Stimulated activated CD4-positive, alpha-beta T cell treated with anti-CD3 and anti-CD28 coated beads, TNF-alpha, amount 100 ng/mL, for 24 hours (primary cell): ENCODE measurements at places on chromosomes 12 and 14.

GRCh38 chr12:45907955-45908354 is 82.4 kb downstream of the SCAF11 start:
- no peak for DNase-seq

GRCh38 chr14:85316701-85317410 is 213.1 kb upstream of the FLRT2 start:
- DNase-seq = no peak

DNA sequence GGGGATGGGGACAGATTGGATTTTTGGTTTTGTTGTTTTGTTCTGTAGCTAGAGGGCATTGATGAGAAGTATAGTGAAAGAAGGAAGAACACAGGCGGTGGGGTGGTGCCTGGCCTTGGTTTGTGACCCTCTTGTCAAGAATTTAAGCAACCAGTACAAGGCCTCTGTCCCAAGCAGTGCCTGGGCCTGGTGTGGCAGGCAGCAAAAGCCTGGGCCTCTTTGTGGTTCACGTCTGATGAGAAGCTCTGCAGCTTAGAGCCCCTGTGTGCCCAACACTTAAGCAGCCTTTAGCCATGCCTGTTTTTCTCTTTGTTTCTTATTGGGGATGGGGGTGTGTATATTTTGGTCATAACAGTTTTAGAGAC is 98.0 kb downstream of the PPP2R5C start:
- DNase-seq = no peak

DNA sequence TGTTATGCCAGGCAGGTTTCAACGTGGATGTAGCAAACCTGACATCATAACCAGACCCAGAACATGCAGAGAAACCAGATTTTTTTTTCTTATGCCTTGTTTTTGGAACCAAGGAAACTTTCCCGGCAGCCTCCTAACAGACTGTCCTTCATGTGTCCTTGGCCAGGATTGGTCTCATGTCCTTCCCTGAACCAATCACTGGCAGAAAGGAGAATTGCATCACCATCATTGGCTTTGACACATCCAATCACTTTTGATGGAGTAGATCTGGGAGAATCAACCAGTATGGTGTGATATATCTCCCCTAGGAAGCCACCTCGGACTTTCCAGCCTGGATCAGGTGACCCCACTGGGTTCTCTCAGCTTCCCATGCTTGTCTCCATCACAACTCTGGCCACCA is 25.6 kb upstream of the WSCD2 start:
- no peak for DNase-seq

- no peak for DNase-seq
Observed at GRCh38 chr14:91127401-91127801, 13.5 kb downstream of the DGLUCY start.

- DNase-seq = no peak
Observed at GRCh38 chr12:69243099-69244084, 4.0 kb downstream of the CPSF6 start.

DNA sequence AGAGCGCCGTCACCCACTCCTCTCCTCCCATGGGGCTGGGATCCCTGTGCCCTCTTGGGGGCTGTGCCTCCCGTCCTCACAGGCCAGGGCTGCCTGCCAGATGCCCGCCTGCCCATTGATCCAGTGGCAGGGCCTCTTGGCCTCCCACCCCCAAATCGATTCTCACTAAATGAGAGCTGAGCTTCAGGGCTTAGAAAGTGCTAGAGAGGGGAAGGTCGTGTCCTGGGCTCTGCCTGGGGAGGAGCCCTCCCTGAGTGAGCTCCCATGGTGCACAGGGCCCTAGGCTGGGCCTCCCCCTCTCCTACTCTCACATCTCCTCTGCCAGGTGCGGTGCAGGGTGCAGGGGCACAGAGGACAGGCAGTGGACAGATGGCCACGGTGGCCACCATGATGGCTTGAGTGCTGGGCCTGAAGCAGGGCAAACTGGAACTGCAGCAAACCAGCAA is 9.2 kb downstream of the BEGAIN start:
- DNase-seq = no peak

- no peak for DNase-seq
Observed at GRCh38 chr14:104681689-104682074, 7.7 kb upstream of the INF2 start.

DNA sequence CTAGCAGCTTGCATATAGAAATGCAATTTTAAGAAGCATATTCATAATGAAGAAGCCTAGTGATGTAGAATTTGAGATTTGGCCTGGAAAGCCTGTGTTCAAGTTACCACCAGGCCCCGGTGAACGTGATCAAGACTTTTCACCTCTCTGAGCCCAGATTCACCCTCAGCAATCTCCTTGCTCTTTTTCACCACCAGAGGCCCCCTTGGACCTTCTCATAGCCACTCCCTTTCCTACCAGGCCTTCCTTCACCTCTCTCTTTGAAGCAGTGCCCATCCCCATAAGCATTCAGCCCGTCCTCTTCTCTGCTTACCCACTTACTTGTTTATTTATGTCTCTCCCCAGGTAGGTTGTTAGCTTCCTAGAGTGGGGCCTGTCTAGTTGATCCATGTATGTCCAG is 1280.9 kb downstream of the AACS start:
- no peak for DNase-seq

GRCh38 chr12:106646472-106646871 is 63.7 kb downstream of the RFX4 start:
- DNase-seq = no peak

GRCh38 chr14:103313704-103314103 is 20.3 kb upstream of the EIF5 start:
- DNase-seq = no peak

- DNase-seq = no peak
Observed at GRCh38 chr14:36313898-36314297, 6.5 kb downstream of the MBIP start.

GRCh38 chr12:76003355-76003638 is 28.3 kb downstream of the PHLDA1 start:
- DNase-seq = no peak

DNA sequence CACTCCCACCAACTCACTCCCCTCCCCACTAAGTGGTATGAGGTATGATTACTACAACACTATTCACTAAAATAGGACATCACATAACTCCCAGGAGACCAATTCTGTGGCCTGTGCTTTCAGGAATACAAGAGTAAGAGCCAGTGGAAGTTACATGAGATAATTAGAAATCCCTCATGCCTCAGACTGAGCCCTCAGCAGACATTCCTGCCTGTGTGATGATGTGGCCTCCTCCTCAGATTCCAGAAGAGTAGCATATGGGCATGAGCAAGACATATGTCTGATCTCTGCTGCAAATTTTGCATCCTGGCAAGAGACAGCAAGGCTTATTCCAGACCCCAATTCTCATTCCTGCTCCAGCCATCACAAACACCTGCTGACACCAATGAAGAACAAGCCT is 46.0 kb upstream of the BMP4 start:
- DNase-seq = no peak

GRCh38 chr14:90419200-90419599 is 22.4 kb downstream of the CALM1 start:
- DNase-seq = no peak

DNA sequence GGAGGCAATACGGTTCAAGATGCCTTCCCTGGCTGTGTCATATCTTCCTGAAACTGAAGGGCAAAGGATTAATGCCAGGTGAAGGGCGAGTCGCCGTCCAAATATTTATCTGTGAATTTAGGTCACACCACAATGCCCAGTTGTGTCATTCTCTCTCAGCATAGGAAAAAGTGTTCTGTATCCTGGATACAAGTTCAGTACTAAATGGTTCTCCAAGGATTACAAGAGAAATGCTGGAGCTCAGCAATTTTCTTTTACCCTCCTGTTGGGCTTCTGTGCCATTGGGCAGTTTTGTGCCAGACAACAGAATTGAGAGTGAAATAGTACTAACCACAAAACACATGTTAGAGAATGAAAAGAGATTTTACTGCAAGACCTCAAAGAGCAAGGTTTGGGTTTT is 493.9 kb downstream of the EGLN3 start:
- no peak for DNase-seq

DNA sequence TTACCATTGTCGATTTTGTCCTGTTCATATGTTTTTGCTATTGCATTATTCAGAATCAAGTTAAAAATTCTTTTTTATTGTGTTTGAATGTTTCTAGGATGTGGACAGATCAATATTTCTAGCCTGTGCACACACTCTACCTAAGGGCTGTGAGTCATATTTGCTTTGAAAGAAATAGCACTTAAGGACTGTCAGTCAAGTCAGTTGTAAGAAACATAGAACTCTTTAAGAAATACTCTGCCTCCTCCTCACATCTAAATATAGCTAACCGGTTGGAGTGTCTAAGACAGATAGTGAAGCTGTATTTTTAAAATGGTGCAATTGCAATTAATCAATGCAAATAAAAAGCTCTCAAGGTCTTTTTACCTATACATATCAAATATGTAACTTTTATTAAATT is 17.9 kb upstream of the MGST1 start:
- DNase-seq = no peak

- peak; percentile 36 for DNase-seq
Observed at GRCh38 chr14:70821584-70822529, 12.5 kb upstream of the MAP3K9 start.

DNA sequence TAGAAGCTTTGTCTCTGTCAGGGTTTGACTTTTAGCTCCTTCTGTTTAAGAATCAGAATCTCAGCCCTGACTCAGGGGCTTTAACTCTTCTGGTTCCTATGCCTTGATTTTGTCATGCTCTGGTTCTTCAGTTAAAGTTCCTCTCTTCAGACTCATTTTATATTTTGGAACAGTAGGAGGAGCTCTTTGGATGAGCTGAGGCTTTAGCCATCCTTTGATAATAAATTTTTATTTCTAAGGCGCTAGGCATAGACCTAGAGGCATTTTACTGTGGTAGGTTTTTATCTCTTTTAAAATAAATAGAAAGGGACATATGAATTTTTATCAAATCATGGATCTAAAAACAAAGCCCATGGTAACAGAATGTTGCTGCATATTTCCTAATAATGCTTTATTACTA is 51.7 kb downstream of the ATP23 start:
- DNase-seq = no peak

GRCh38 chr12:47751561-47751960 is 7.1 kb downstream of the RAPGEF3 start:
- DNase-seq = no peak

GRCh38 chr12:5485454-5485853 is 53.5 kb downstream of the NTF3 start:
- DNase-seq = no peak

- no peak for DNase-seq
Observed at GRCh38 chr14:55059333-55059732, 7.9 kb downstream of the MAPK1IP1L start.

DNA sequence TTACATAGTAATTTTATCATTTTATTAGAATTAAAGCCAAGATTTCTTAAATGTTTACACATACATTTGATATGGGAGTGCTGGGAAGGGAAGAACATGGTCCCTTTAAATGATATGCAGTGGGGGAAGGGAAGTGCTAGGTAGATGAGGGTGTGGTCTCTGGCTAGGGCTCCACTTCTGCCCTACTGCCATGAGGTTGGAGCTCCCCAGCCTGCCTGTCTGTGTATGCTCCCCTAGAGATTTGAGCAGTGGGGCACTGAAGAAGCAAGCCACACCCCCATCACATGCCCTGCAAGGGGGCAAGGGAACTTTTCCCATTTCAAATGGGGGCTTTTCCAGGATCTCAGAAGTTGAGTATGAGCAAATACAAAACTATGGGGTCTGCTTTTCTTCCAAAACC is 25.5 kb downstream of the CLECL1 start:
- DNase-seq = no peak

DNA sequence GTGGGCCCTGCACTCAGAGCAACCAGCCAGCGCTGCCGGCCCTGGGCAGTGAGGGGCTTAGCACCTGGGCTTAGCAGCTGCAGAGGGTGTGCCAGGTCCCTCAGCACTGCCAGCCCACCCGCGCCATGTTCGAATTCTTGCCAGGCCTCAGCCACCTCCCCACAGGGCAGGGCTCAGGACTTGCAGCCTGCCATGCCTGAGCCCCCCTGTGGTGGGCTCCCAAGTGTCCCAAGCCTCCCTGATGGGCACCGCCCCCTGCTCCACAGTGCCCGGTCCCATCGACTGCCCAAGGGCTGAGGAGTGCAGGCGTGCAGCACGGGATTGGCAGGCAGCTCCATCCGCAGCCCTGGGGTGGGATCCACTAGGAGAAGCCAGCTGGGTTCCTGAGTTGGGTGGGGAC is 98.0 kb upstream of the NID2 start:
- DNase-seq = no peak

GRCh38 chr12:38813923-38814322 is 91.5 kb downstream of the CPNE8 start:
- DNase-seq = no peak

- no peak for DNase-seq
Observed at GRCh38 chr14:66152302-66152701, 333.9 kb upstream of the CCDC196 start.

DNA sequence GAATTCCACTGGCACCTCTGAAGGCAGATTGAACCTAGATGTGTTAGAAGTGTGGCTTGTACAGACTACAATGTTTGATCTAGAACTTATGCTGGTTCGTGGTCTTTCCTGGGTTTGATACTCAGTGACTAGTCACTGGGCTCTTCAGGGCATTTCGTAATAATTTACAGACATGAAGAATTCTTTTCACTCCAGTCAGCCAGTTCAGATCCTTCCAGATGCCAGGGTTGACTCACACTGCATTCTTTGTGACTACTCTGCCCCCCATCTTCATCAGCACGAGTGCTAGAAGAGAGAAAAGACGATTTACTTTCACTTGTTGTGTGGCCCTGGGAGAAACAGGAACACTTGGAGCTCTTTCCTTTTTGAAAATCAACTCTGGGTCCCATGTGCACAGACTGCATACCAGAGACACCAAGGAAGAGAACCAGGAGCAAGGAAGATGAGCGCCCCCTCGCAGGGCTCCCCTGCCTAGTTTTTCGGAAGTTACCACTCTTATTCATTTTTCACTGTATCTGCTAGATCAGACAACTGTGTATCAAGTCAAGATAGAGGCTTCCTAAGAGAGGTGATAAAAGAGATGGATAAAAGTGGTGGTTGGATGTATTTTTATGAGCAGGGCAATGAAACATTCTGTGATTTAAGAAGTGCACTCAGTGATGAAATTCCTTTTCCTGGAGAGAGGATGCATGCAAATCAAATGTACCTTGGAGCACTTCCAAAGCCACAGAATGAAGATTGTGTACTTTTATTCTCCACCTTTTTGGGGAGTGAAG is 33.5 kb upstream of the EVL start:
- DNase-seq = no peak

GRCh38 chr14:86055512-86056075 is 525.6 kb downstream of the FLRT2 start:
- no peak for DNase-seq

DNA sequence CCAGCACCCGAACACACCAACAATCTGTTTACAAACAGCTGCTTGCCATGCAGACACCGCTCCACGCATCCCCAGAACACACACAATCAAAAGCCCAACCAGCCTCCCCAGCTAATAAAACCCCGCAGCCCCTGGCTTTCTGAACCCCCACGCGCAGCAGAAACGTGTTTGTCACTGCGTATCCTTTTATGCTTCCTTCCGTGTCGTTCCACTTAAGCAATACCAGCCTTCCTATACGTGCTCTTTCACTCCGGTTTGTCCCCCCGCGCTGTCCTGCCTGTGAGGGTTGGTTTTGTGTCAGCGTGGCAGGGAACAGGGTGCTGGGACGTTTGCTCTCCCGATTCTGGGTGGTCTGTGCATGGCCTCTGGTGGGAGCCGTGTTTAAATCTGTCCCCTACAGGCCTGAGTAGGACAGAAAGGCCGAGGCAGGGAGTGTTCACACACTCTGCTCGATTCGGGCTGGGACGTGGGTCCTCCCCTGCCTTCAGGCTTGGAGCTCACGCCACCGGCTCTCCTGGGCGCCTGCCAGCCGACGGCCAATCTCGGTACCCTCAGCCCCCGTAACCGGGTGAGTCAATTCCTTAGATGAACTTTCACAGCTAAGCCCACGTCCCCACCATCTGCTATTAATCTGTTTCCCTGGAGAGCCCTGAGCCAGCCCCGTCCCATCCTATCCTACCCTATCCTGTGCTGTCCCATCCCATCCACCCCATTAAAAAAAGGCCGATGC is 60.0 kb downstream of the NOC4L start:
- no peak for DNase-seq
